Ammon's horn (tissue), 1 donor: ENCODE measurements at places on chromosomes 4 and X.

DNA sequence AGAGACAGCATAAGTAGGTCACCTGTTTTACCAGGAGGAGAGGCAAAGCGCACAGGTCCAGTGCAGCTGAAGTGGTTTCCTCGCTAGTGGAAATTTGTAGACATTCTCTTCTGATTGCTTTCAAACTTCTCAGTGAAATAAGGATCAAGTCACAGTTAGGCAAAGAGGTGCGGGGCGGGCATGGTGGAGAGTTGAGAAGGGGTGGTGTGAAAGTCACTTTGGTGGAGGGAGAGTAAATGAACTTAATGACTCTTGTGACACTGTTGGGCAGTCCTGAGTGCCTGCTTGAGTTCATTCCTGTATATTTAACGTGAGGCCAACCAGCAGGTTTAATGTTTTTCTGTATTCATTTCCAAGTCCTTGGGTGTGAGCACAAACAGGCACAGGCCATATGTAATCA lies 235.6 kb downstream of the TRIML1 start:
- no peak for DNase-seq

DNA sequence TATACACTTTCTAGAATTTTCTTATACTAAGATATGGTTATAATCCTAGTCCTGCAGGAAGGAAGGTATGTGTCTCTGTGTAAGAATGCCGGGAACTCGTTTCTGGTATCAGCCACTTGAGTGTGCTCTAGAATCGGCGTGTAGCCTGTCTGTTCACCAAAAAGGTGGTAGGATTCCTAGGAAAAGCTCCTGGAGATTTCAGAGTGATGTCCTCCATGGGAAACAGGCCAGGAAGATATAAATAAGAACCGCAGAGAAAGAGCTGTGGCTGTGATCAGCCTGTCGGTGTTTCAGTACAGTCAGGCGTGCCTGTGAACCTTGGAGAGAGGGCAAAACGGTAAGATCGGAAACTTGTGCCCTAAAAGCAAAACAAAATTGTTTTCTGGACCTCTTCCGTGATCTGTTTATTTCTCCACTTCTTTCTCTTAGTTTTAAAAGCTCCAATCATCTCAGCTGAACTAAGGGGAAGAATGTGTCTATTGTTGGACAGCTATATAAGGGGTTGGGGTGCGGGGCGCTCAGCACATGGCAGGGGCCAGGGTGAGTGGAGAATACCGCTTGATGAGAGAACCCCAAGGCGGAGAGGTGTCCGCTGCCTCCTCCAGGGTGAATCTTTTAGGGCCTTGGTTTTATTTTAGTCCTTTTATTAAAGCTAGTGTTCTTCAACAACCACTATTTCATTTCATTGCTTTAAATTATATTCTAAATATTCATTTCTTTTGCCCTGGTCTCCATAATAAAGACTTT lies 303.8 kb upstream of the TENM3 start:
- DNase-seq, result no peak

- DNase-seq, result peak; percentile 58
These were observed 45.9 kb downstream of the GAB1 start for GRCh38 chr4:143382596-143382995.

- DNase-seq, result no peak
These were observed 4.3 kb downstream of the PSAPL1 start for GRCh38 chr4:7430368-7430964.

GRCh38 chr4:164484551-164484950 lies 269.4 kb upstream of the SMIM31 start:
- no peak for DNase-seq
